HuH-7.5 (cell line): ENCODE measurements at places on chromosomes 6 and 20.

- DNase-seq, result no peak
These were observed 130.5 kb upstream of the DTNBP1 start for GRCh38 chr6:15793288-15793687.

- DNase-seq, result no peak
These were observed 56.3 kb downstream of the FOXO3 start for GRCh38 chr6:108616973-108617372.

DNA sequence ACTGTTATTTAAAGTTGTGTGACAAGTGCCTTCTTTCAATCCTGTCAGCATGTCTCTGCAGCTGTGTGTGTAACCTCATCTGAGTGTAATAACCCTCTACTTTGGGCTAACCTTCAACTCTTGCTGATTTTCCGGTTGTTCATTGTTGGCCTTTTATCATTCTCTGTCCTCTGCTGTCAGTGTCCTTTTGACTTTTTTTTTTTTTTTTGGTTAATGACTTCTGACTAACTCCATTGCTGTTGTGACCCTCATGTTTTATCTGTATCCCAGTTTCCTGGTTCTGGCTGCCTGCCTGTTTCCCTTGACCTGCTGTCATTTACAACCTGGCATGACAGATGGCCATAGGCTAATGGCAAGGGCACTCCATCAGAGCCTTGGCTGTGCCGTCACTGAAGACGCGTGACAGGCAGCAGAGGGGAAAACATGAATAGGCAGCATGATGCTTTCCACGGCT, 145.7 kb upstream of the MAN1A1 start:
- no peak for DNase-seq

DNA sequence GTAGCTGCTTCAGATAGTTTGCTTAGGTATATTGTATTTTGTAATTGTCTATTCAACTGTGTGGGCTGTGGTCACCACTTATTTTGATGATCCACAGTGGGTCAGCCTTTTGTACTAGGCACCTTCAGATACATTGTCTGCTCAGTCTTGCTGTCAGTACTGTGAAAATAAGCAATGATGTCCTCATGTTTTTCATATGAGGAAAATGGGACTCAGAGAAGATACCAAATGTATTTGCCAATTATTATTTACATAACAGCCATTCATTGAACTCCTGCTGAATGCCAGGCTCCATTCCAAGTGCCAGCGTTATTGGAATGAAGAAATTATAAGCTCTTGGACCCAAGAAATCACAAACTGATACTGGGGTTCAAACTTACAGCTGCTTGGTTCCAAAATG, 28.6 kb downstream of the MAPK14 start:
- DNase-seq, result no peak

GRCh38 chr6:11196511-11197174, 35.8 kb downstream of the NEDD9 start:
- DNase-seq, result no peak

- no peak for DNase-seq
These were observed 3.0 kb upstream of the IL17A start for GRCh38 chr6:52183131-52183713.

DNA sequence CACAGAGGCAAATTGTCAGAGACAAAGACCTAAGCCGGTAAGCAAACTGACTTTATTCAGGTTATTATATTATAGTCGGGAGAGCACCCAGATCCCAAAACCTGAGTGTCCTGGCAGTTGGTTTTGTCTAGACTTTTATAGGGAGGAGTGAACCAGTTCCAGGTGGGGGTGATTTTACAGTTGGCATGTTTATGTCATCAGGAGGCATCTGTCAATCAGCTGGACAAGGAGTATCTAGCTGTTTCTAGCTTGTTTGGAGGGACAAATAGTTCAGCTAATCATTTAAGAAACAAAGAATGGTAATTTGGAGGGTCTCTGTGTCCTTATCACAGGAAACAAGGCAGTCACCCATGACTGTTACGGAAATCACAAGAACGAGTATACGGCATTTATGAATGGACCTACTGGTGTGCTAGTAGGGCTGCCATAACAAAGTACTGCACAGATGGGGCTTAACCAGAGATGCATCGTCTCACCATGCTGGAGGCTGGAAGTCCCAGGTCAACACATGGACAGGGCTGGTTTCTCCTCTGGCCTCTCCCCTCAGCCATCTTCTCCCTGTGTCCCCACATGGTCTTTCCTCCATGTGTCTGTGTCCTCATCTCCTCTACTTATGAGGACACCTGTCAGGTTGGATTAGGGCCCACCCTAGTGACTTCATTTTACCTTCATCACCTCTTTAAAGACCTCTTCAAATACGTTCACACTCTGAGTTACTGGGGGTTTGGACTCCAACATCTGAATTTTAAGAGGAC, 122.7 kb downstream of the LY86 start:
- no peak for DNase-seq

DNA sequence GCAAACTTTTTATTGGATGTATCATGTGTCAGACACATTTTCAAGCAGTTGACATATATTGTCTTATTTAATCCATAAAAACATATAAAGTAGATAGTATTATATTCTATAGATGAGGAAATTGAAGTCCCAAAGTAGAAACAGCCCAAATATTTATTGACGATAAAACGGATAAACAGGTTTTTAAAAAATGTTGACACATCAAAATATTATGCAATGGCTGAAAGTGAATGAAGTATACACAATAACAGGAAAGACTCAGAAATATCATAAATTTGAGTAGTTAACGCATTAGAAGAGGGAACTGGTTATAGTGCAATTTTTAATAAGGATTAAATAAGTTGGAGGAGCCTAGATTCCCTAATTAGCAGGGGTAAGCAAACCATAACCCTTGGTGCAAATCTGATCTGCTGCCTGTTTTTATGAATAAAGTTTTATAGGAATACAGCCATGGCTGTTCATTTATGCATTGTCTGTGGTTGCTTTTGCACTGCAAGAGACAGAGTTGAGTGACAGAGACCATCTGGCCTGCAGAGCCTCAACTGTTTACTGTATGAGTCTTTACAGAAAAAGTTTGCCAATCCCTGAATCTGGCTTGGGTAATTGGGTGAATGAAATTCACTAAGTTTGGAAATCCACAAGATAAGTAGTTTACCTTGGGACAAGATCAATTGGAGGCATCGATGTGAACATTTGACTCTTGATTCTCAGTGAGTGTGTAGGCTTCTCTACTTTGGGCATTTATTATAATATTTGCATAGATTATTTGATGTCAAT, 50.6 kb upstream of the EXOC2 start:
- DNase-seq, result no peak

DNA sequence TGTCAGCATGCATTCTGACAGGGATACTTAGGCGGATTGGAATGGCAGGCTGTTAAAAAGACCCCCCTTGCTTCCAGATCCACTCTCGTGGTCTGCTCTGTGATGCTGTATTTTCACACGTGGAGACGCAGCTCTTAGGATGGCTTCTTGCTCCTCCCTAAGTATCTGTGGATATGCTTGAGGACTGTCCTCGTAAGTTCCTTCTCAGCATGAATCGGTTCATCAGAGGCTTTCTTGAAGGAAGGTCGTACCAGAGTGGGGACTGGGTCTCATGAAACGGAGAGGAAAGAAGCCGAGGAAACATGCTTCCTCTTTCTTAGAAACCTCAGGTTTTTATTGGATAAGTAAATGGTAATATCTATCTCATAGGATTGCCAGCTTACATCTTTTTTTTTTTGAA, 220.4 kb downstream of the FARS2 start:
- DNase-seq, result no peak

- no peak for DNase-seq
These were observed 21.1 kb upstream of the AIG1 start for GRCh38 chr6:143039548-143039947.

DNA sequence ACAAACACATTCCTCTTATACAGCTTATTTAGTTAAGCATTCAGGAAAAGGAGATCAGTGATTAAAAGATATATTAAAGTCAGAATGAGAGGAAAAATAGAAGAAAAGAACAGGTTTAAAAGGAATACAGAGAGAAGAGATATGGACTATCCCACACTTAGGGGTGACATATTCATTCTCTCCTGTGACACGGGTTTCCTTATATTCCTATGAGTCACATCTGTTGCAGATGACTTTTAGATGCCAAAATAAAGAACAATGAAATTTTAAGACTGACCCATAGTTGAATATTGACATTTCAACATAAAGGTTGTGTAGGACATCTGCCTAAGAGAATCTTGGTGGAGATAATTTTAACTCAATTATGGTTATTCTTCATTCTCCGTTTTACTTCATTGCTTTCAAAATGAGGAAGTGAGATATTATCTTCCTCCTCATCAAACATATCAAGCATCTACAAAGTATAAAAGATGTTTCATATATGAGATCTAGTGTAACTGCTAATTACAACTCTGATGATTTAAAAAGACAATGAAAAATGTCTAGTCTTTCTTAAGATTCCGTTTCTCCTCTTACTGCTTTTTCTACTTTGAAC, 1336.7 kb upstream of the CITED2 start:
- no peak for DNase-seq

- no peak for DNase-seq
These were observed 168.2 kb upstream of the PROKR2 start for GRCh38 chr20:5484926-5485325.

GRCh38 chr6:43796903-43797890, 27.2 kb downstream of the VEGFA start:
- DNase-seq, result no peak

DNA sequence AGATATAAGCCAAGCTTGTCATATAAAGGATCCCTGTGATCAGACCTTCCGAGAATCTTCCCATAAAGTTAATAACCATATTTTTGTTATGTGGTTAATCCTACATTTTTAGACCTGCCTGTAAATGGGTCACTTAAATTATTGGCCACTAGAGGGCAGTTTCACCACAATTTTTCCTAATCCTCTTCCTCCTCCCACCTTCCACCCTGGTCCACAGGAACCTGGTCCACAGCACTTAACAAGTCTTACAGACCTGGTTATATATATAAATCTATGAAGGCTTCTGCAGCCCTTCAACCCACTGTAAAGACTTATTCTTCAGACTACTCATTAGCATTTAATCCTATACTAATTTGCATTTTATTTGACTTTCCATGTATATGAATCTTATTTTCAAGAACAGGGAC, 28.3 kb downstream of the MRS2 start:
- DNase-seq, result peak; percentile 27

GRCh38 chr20:64153410-64153809, 10.8 kb upstream of the MYT1 start:
- no peak for DNase-seq

DNA sequence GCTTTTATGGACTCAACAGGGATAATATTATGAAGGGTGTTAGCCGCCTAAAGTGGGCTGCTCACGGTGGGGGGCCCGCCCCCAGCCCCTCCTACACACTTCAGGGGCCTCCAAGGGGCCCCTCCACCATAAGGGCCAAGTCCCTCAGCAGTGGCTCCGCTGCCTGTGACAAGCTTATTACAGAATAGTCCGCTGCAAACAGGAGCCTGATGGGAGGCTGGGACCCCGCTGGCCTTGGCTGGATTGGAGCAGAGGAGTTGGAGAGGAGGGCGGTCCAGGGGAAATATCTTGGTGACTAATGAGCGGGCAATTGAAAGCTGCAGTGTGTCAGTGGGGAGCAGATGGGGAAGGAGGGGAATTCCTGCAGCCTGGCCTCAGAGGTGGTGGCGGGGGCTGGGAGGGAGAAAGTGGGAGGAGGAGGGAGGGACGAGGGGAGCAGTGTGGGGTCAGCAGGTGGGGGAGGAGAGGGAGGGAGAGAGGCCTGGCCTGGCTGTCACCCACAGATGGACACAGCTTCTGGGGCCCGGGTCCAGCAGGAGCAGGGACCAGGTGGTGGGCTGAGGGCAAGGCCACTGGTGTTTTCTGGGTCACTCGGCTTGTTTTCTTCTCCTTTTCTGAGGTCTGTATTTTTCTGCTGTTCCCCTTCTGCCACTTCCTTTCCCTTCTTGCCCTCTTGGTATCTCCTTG, 57.6 kb upstream of the FOXP4 start:
- DNase-seq, result no peak

DNA sequence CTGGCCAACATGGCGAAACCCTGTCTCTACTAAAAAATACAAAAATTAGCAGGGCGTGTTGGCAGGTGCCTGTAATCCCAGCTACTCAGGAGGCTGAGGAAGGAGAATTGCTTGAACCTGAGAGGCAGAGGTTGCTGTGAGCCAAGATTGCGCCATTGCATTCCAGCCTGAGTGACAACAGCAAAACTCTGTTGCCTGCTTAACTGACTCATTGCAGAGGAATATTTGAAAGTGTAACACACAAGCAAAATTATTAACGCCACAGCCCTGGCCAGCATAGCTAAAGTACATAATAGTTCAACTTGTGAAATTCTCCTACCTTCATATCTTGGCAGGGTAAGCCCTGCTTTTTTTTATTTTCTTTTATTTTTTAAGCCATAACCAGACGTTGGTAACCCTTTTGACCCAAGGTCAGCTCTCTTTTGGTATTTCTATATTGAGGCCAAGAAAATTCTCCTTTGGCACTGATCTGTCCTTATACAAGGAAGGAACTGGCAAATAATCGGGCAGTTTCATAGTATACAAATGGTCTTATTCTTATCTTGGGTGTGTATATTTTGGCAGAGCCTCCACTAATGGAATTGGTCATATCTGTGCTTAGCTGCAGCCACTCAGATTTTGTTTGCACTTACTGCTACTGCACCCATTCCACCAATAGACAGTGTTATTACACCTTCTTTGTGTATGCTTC, 4.0 kb upstream of the ADGRF5 start:
- DNase-seq, result no peak

- DNase-seq, result no peak
These were observed 532.3 kb downstream of the MAFB start for GRCh38 chr20:40156600-40157317.

- DNase-seq, result no peak
These were observed 20.1 kb upstream of the SLC22A1 start for GRCh38 chr6:160101277-160102205.

- DNase-seq, result no peak
These were observed 42.7 kb upstream of the TNFRSF21 start for GRCh38 chr6:47352194-47352920.

DNA sequence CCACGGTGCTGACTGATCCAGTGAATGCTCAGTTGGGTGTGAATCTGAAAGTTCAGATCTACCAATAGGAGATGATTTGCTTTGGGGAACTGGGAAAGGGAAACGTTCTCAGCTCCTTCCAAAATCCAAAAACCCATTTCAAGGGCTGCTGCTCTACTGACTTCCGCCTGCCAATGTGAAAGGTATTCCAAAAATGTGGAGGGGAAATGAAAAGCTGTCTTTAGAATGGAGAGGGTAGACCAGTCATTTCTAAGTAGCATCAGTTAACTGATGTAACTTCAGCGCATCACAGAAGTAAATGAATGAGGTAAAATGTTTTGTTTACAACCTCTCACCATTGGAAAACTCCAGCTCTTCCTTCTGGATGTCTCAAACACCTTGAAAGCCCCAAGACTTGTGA, 19.6 kb upstream of the EYA2 start:
- DNase-seq, result no peak

DNA sequence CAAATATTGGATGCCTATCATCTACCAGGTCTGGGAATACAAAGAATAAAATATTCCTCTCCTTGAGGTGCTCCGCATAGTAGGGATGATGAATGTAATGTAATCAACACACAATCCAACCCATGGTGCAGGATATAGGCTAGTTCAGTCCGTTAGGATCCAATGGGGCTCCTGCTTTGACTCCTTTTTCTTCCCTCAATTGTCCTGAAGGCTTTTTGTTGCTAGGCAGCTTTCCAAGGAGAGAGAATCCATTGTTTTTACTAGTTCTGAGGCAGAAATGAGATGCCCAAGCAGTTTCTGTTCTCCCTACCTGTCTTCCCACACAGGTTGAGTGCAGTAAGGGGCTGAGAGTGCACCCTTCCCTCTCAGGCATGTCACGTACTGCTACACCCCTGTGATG, 12.1 kb downstream of the WRNIP1 start:
- DNase-seq, result no peak
